ENCODE measurements at places on chromosomes 16 and 17. TPM values are rescaled to one million over a fixed set of nuclear protein-coding genes. Genes with fewer than 3 reads are reported as not detected.

Gene KRT31
- not detected for total RNA-seq

Gene TLCD1
- 1.3 TPM for total RNA-seq

Gene CSH2
- not detected for total RNA-seq

Gene CD300H
- total RNA-seq: not detected

Gene SDK2
- 0.09 TPM for total RNA-seq

Gene ACAP1
- total RNA-seq: 0.66 TPM

Gene KCNH6
- not detected for total RNA-seq

Gene MRM3
- total RNA-seq: 34.0 TPM

Gene CMTM4
- 14.5 TPM for total RNA-seq

Gene NTN1
- total RNA-seq: 0.09 TPM

Gene C16orf96
- total RNA-seq: not detected

Gene TEKT5
- total RNA-seq: not detected

Gene LGALS9B
- not detected for total RNA-seq

Gene SLC6A2
- total RNA-seq: not detected

Gene UQCRC2
- 236 TPM for total RNA-seq

Gene TM4SF5
- total RNA-seq: not detected

Gene ABCC12
- not detected for total RNA-seq

Gene CMTM1
- total RNA-seq: 2.4 TPM

Gene CMTR2
- 26.9 TPM for total RNA-seq

Gene MPV17L
- 0.09 TPM for total RNA-seq

Gene CACNG1
- not detected for total RNA-seq

Gene CLEC3A
- total RNA-seq: not detected

Gene PRSS53
- total RNA-seq: 1.8 TPM

Gene NF1
- total RNA-seq: 22.5 TPM

Gene KCNH4
- under 0.01 TPM for total RNA-seq

Gene GP1BA
- not detected for total RNA-seq

Gene SPHK1
- 102 TPM for total RNA-seq

Gene RNF40
- total RNA-seq: 62.9 TPM

Gene NPIPB9
- 3.5 TPM for total RNA-seq

Gene GAS2L2
- total RNA-seq: under 0.01 TPM

Gene PROCA1
- total RNA-seq: 0.81 TPM

Gene HSBP1
- total RNA-seq: 153 TPM

Gene FBXO39
- total RNA-seq: 0.56 TPM

Gene OSGIN1
- total RNA-seq: 1.1 TPM

Gene WFDC1
- not detected for total RNA-seq

Gene SLFN12
- 44.8 TPM for total RNA-seq

Gene NPTX1
- 0.09 TPM for total RNA-seq

Gene CDC6
- total RNA-seq: 8.6 TPM

Gene RNF112
- not detected for total RNA-seq
